ENCODE measurements at places on chromosomes 1 and 21.

DNA sequence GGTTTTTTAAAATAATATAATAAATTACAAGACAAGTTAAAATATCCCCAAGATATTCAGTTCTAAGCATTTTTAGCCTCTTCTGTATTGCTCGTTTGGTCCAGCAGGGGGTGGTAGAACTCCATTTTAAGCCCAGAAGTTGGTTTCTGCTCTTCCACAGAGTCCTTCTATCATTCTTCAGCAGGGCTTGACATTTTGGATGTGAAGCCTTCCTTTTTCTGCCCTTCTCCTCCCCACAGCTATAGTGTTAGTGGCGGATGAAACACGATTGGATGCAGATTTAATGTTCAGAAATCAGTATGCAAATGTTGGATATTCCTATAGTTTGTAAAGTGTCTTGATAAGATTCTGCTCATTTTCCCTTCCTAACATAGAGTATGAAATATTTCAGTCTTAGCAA is 1.4 kb downstream of the NCAM2 start:
- no peak for DNase-seq

GRCh38 chr1:218108034-218108433 is 177.1 kb upstream of the RRP15 start:
- no peak for DNase-seq

DNA sequence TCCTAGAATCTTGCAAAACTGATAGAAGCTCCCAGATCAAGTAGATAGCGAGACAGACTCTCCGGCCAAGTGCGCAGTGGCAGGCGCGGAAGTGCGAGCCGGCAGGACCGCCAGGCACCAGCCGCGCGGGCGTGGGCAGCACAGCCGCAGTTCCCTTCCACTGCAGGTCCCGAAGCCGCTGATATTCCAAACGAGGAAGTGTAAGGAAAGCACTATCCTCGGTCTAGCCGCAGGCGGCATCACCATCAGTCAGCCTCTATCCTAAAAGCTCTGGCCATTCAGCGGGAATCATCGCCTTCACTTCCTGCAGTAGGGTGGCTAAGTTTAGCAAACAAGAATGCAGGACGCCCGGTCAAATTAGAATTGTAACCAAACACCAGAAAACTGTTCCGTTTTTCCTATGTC is 710 bp downstream of the GLRX2 start:
- DNase-seq: peak; percentile 20

GRCh38 chr1:182430263-182431068 is 19.5 kb upstream of the RGSL1 start:
- peak; percentile 5 for DNase-seq

- no peak for DNase-seq
These were observed 139.2 kb downstream of the NEK7 start for GRCh38 chr1:198295971-198296370.

- DNase-seq: no peak
These were observed 82.0 kb upstream of the CASZ1 start for GRCh38 chr1:10878469-10878868.

DNA sequence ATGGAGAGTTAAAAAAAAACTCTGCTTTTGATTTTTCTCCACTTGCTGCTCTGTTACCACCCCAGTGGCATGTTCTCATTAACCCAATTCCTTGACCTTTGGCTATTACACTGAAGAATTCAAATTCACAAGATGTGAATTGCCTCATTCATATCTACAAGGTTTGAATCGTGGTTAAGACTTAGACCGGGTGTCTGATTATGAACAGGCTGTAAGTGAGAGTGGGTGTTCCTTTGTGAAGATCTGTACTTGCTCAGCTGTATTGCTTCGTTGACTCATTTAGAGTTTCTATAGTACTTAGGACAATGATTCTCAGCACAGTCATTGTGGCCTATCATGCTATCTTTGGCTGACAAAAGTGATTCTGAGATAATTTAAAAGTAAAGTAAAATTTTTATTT is 36.4 kb downstream of the DNM3 start:
- no peak for DNase-seq

DNA sequence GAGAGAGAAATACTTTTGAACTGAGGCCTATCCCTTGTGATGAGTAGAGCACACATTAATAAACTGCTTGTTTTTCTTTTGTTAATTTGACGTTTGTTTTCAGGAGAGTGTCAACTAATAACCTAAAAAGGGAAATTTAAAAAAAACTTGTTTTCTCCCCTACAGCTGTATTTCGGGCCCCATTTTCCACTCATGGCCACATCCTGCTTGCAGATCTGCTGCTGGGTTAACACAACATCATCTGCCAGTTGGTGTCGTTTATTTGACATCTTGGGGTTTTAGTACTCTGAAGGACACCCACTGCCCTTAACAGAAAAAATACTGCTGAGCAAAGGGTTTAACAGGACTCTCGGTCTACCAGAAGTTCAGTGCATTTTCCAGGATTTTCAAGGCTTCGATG is 848 bp upstream of the PYHIN1 start:
- DNase-seq: no peak

DNA sequence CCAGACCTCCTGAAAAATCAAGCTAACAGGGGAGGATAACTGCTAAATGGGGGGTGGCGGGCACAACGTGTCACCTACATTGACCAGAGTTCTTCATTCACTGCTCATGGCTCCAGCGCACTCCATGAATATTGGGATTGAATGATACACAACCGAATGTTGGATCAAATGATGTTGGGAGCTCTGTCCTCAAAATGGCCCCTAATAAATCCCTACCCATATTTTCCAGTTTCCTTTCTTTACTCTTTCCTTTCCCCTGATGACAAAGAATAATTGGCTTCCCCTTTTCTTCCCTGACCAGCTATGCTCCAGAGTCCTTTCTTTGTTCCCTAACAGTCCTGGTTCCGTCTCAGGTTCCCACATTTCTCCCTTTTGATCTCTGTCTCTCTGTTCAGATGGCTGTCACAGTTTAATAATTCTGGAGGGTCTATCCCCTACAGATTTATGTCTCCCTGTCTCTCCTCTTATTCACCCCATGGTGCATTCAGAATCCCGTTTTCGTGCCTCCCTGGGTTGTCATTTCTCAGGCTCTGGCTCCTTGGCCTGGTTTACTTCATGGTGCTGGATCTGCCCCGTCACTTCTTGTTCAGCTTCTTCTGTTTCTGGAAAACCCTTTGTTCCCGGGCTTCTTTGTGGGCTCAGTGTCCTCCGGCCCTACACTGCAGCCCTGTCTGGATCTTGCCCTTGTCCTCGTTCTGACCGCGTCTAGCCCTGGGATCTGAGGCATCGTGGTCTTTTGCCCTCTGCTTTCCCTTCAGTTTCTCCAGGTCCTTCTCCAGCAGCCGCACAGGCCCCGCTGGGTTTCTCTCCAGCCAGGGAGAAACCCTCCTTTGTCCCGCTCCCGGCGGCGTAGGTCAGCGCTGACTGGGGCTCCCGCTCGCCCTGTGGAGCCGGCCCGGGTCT is 78.3 kb downstream of the NDUFS5 start:
- no peak for DNase-seq

GRCh38 chr1:205711105-205712048 is 31.1 kb upstream of the SLC45A3 start:
- DNase-seq: peak; percentile 24

DNA sequence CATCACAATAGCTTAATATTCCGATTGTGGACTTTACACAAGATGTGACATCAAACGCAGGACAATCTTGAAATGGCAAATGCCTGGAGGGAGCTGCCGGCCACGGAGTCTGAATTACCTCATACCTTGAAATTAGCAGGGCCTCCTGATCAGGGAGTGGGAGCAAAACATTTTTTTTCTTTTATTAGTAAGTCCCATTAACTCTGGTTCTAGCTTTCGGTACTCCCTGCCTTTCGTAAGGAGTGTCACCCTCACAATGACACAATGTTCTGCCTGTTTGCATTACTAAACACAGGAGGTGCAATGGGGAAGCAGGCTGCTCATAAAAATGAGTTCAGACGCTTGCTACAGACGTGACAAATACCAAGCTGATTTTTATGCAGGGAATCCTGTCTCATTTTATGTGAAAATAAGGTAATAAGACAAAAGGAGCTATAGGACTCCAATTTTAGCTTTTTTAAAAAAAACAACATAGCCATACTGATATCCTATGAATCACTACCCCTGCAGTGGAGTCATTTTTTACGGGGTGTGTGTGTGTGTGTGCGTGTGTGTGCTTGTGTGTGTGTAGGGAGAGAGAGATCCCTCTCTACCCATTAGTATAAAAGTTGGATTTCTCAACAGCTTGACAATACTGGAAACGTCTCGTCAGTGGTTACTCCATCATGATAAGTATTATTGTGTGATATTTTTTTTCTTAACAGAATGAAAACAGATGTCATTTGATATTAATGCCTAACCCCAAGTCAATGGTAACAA is 205.1 kb upstream of the RUNX1 start:
- no peak for DNase-seq

DNA sequence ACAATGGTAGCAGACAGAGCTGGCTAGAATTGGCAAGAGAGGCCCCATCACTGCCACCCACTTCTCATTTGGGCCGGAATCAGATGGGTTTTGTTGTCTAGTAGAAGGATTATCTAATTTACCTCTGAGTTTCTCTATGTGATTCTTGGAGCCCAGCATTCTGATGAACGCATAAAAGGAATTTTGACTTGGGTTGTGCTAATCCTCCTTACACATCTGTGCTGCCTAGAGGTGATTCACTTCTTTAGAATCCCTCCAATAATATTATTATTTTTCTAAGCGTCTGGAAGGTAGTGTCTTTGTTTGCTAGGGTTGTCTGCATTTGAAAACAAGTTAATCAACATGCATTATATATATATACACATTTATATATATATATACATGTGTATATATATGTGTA is 118.1 kb downstream of the RUNX1 start:
- DNase-seq: no peak

GRCh38 chr21:44601596-44602462 is 1.4 kb downstream of the KRTAP10-7 start:
- no peak for DNase-seq

- DNase-seq: no peak
These were observed 79.2 kb upstream of the RALGPS2 start for GRCh38 chr1:178645808-178646200.

GRCh38 chr1:219555031-219555692 is 57.7 kb downstream of the ZC3H11B start:
- no peak for DNase-seq

DNA sequence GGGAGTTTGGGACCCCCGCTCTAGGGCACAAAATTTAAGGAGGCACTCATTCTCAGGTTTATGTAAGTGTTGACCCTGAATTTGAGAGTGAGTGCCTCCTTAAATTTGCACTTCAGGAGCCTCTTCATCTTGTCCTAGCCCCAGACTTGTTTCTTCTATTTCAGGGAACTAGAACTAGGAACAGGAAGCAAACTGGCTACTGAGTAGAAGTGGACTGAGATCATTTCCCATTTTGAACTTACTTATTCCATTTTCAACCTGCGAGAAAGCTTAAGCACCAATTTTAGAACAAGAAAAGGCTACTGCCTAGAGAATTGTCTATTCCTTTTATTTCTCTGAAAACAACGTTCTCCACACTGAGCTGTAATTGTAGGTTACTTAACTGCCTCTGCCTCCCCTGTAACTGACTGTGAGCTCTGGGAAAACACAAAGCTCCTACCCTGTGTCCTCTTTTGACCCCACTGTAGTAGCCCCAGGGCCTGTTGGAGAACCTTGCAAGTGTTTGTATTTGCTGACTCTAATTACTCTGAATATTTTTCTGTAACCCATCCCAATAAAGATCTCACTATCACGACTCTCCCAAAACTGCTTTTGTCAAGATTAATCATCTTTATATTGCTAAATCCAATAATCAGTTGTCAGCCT is 2.5 kb downstream of the PPT1 start:
- DNase-seq: no peak

DNA sequence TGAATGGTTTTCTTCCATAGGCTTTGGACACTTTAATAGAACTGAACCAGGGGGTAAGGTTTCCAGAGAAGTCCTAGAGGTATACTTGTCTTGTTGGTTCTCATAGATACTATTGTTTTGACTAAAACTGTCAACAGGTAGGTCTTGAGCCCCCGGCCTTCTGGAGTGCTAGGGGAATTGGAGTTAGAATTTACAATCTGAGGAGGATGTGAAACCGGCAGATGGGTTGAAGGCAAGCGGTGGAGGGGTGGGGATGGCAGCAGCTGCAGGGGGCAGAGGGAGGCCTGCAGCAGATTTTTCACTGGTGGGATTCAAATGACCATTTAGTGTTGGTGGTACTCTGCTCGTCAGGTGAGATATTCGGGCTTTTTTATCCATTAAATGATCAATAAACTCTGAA is 4.3 kb upstream of the CD1D start:
- DNase-seq: no peak

DNA sequence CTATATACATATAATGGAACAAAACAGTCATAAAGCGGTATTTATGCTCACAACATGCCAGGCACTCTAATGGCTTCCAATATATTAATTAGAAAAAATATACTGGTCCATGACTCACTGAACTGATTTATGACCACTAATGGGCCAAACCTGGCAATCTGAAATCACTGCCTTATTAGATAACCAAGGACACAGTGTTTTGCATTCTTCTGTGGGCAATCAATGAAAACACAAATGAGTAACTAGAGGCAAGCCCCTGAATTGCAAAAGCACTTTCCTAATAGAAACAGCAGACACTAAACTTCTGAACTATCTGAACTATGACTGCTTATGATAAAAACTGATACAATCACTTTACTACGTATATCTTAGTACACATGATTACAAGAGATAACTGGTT is 3.5 kb downstream of the GCLM start:
- no peak for DNase-seq

All from stimulated activated CD4-positive, alpha-beta T cell treated with anti-CD3 and anti-CD28 coated beads, Interleukin-4, amount 100 ng/mL, for 4 hours (primary cell).